Esophagus muscularis mucosa (tissue), 4 donors: ENCODE measurements at places on chromosomes 4 and X.
A peak's percentile ranks its signal among the peaks of the same experiment; 100 is the strongest.

DNA sequence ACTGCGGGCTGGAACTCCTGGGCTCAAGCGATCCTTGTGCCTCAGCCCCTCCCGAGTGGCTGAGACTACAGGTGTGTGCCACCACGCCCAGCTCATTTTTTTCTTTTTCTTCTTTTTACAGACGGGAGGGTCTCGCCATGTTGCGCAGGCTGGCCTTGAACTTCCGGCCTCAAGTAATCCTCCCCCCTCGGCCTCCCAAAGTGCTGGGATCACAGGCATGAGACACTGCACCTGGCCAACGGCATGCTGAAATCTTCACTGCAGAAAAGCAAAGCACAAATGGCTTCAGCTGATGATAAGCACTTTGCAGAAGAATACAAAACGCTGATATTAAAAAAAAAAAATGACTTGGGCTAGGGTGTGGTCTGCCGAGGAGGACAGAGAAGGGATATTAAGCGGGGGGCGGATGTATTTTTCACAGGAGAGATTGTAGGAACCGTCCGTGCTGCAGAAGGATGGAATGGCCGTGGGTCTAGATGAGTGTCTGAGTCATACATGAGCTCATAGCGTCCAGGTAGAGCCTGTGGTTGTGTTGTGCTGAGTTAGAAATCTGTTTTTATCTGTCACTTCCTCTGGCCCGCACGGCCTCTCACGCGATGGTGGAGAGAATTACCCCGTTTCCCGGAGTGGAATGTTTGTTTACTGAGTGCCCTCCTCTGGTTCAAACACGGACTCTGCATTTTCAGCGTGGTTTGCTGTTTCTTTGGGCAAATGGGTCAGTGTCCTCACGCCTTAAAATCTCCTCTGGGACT lies 8.5 kb upstream of the AKAP17A start:
- peak; percentile 72 for DNase-seq

- no peak for DNase-seq
Measured at GRCh38 chr4:152079543-152080293, 318.9 kb upstream of the GATB start.

- no peak for DNase-seq
Measured at GRCh38 chrX:147693511-147693910, 218.2 kb upstream of the FMR1 start.

DNA sequence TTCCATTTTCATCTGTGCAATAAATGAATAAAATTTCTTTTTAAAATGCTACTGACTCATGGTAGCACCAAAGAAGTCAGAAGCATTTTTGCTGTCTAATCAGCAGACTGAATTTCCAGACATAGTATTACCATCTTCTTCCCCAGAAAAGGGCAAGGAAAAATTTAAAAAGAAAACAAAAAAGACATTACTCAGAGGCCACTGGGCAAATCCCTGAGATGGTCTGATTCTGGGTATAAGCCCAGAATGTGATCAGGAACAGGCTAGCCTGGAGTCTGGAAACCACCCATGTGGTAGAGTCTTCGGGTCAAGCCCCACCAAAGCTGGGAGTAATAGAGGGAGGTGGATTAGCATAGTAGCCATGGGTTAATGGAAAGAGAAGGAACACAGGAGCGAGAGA lies 342.8 kb downstream of the FBXW7 start:
- DNase-seq, result no peak

- DNase-seq, result no peak
Measured at GRCh38 chr4:125168531-125168930, 146.2 kb upstream of the FAT4 start.

GRCh38 chr4:5752376-5753184 lies 41.6 kb downstream of the EVC start:
- no peak for DNase-seq

DNA sequence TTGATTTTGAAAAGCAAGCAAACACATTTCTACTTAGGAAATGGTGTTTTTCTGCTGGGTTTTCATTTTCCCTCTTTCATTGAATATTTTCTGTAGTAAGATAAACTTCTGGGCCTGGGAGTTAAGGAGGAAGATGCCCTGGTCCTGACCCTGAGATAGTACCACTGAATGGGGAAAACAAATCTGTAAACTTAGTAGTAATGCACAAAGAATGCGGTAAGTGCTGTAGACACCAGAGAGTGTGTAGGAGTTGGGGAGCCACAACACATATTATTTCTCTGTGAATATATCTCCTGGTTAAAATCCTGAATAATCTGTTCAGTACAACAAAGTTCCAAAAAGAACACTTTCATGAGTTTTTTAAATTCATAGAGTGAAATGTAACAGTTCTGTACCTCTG lies 178.3 kb downstream of the MAPK10 start:
- DNase-seq, result no peak

- no peak for DNase-seq
Measured at GRCh38 chrX:18906286-18906685, 77.6 kb downstream of the PHKA2 start.
